ENCODE measurements at places on chromosomes 3 and 15. TPM values are rescaled to one million over a fixed set of nuclear protein-coding genes. Genes with fewer than 3 reads are reported as not detected.

GRCh38 chr15:51735228-51736010, 2.0 kb downstream of the LYSMD2 start:
- H3K4me1 ChIP-seq, result peaks cover 69% of the 10 kb centered on the region
- peak; percentile 60 for DNase-seq
- H3K27me3 ChIP-seq, result no peaks in the 10 kb centered on the region
- peak overlapping the region; percentile 86 for H3K27ac ChIP-seq
- H3K36me3 ChIP-seq, result peaks cover 19% of the 10 kb centered on the region

GRCh38 chr3:37991823-37992222, 1.2 kb downstream of the VILL start:
- no peak overlapping the region for H3K4me3 ChIP-seq
- peaks cover 18% of the 10 kb centered on the region for H3K36me3 ChIP-seq
- peaks cover 3% of the 10 kb centered on the region for H3K27me3 ChIP-seq
- H3K27ac ChIP-seq, result no peak overlapping the region

- H3K36me3 ChIP-seq, result no peaks in the 10 kb centered on the region
- no peak overlapping the region for H3K27ac ChIP-seq
- H3K4me1 ChIP-seq, result peaks cover 7% of the 10 kb centered on the region
- no peak for DNase-seq
- no peak overlapping the region for H3K4me3 ChIP-seq
These were observed 85.4 kb upstream of the ABHD2 start for GRCh38 chr15:89002830-89003229.

DNA sequence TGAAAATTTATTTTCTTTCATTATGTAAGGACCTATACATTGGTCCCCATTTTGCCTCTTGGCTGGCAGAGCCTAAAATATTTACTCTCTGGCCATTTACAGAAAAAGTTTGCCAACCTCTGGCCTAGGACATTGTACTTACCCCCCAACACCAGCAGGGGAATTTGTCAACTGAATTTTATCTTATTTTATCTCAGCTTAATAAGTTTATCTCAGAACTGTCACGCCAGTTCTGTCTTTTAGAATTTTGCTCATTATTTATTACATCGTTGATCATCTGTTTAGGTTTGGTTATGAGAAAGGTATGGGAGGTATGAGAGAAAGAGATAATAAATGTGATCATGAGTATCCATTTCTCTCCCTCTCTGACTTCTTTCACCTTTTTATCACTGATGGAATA, 38.3 kb downstream of the CHD2 start:
- no peak overlapping the region for H3K27ac ChIP-seq
- peaks cover 84% of the 10 kb centered on the region for H3K36me3 ChIP-seq
- no peaks in the 10 kb centered on the region for H3K27me3 ChIP-seq
- no peak overlapping the region for H3K4me3 ChIP-seq
- peaks cover 33% of the 10 kb centered on the region for H3K4me1 ChIP-seq

ANKRD34C gene
- total RNA-seq, result not detected

TRANK1 gene
- total RNA-seq, result 49.3 TPM

ZIC4 gene
- not detected for total RNA-seq

WDR93 gene
- not detected for total RNA-seq
